ENCODE measurements at places on chromosomes 3 and 15.

DNA sequence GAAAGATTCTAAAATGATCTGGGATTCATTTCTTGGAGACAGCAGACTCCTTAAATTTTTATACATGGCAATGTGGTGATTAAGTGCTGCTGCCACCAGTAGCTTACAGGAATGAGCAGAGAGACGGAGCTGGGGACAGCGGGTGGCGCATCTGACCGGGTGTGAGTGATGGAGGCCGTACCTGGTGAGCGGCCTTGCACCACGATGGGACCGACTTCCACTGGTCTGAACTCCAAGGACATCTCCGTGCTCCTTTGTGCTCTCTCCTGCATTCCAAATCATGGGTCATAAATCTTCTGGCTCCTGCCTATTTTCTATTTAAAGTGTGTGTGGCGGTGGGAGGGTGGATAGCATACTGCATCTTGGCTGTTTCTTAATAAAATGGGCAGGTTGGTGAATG lies 262.6 kb downstream of the ABHD5 start:
- DNase-seq, result no peak

- DNase-seq, result peak; percentile 27
Measured at GRCh38 chr3:185824051-185825005, 514 bp downstream of the IGF2BP2 start.

DNA sequence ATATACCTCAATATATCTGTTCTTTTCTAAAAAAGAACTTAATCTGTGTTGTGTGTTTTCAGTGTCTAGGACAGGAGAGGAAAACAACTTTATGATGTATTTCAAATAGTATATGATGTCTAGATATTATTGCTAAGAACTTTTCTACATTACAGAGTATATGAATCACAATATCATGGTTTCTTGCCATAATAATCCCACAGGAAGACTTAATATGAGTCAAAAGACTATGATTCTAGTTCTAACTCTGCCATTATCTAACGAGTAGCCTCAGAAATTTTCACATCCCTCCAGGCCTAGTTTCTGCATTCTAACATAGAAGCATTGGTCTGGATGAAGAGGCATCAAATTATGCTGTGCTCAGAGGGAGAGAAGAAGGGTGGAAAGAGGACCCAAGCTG lies 107.7 kb upstream of the SPRED1 start:
- DNase-seq, result no peak

DNA sequence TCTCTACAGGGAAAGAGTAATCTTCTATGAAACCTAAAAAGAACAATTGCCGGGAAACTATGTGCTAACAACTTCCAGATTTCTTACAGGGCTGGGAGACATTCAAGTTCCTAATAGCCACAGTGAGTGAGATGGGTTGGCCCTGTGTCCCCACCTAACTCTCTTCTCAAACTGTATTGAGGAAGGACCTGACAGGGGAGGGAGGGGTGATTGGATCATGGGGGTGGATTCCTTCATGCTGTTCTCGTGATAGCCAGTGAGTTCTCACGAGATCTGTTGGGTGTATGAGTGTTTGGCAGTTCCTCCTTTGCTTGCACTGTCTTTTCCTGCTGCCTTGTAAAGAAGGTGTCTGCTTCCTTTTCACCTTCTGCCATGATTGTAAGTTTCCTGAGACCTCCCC lies 958.7 kb downstream of the AGBL1 start:
- no peak for DNase-seq

DNA sequence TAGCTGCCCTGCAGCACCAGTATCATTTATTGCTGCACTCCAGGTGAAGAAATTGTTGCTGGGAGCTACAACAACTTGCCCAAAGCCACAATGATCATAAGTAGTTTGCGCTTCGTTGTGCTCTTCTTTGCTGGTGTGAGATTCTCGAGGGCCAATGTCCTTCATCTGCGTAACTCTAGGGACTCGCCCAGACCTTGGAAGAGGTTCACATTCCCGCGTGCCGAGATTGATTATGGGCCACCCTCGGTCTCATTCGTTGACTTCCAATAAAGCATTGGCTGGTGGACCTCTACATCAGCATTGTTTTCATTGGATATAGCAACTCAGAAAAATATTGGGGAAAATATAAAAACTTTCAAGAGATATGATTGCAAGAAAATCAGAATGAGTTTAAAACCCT lies 423 bp upstream of the PHLDB2 start:
- no peak for DNase-seq

DNA sequence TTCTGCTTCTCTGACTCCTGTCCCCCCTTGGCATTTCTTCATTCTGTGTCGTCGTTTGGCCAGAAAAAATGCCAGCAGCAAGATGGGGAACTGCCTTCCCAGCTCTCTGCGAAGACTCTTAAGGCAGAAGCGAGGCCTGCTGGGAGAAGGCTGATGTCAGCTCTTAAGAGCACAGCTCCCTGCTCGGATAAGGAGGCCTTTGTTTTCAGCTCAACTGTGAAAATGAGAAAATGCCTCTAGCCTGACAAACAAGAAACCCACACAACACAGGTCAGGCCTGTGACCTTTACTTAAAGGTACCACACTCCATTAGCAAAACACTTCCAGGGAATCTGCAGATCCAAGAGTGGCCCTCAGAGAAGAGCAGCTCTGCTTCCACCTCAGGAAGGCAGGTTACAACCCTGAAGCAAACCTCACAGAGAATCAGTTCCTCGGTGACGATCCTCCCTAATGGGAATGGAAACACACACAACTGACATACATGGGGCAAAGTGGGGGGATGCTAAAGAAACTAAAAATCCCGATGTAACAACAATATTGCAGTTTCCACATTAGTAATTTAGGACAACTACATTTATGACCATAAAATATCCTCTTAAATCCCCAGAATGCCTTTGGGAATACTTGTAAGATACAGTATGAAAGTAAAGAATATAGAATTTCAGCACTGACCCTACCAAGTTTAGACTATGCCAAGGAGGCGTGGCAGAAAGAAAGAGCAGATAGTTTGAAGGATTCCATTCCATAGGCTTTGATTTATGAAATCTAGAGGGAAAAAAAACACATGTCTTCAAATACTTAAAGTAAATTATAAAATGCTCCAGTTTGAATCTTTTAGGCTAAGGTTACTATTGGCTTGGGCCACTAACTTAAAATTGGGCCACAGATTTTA lies 52.1 kb downstream of the VGLL4 start:
- no peak for DNase-seq

DNA sequence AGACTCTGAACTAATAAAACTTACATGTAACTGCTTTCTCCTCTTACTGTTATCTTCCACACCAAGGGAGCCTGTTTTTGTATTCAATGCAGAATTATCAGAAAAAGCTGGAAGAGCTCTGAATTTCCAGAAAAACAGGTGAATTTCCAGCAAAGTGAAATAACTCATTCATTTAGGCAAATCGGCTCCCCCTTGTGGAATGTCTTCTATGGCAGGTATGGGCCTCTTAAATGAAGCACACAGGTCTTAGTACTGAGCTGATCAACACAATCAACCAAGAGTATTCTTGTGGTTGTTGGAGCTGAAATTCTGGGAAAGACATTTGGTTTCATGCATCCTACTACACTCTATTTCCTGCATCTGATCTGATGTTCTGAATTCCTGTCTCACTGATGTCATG lies 31.0 kb upstream of the PTPRG start:
- no peak for DNase-seq

DNA sequence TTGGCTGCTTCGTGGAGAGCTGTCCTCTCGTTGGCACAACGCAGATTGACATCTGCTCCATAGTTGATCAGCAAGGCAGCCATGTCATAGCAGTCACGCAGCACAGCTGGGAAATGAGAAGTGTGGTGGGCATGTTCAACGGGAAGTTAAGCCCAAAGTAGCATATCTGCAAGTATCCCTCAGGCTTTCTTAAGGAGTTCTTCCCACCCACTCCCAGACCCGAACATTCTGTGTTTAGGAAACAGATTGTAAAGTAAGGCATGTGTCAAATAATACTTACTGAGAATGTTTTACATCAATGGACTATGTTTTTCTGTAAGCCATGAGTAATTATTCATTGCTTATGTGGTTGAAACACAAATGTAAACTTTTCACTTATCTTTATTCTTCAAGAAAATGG lies 9.2 kb downstream of the ASB14 start:
- no peak for DNase-seq

DNA sequence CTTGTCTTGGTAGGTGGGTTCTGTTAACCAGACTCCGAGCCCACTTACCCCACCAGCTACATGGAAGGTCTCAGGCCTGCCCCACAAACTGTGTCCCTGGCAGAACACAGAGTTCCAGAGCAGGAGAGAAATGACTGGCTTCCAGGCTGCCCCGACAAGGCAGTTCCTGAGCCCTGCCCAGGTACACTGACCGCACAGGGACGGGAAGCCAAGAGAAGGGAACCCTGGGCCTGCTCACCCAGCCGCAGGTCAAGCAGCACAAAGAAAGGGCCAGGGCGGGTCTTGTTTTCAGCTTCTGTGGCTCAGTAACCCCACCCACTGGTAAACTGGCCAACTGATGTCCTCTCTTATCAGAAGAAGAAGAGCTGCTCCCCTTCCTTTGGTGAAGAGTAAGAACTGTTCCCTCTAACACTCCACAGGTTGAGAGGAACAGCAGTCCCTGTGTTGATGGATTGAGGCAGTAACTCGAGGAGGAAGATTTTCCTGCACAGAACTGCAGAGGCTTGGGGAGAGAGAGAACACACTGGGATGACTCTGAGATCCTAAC lies 68.4 kb downstream of the CRTC3 start:
- no peak for DNase-seq

Measured in CD4-positive, alpha-beta T cell treated with Interleukin-6 for 4 hours (primary cell).